ENCODE measurements at places on chromosomes 7 and 10.

GRCh38 chr10:85177767-85178166 lies 849.4 kb downstream of the CCSER2 start:
- no peak for DNase-seq

- no peak for DNase-seq
Measured at GRCh38 chr10:93495654-93496321, 624 bp upstream of the CEP55 start.

- DNase-seq, result no peak
Measured at GRCh38 chr7:116380025-116380424, 119.5 kb upstream of the CAV2 start.

DNA sequence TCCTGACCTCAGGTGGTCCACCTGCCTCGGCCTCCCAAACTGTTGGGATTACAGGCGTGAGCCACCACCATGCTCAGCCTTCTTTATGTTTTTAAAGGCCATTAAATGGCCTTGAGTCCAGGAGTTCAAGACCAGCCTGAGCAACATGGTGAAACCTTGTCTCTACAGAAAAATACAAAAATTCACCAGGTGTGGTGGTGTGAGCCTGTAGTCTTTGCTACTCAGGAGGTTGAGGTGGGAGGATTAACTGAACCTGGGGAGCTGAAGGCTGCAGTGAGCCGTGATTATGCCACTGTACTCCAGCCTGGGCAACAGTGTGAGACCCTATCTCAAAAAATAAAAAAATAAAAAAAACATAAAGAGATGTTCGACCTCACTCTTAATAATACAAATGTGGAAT lies 11.0 kb downstream of the SMO start:
- no peak for DNase-seq

DNA sequence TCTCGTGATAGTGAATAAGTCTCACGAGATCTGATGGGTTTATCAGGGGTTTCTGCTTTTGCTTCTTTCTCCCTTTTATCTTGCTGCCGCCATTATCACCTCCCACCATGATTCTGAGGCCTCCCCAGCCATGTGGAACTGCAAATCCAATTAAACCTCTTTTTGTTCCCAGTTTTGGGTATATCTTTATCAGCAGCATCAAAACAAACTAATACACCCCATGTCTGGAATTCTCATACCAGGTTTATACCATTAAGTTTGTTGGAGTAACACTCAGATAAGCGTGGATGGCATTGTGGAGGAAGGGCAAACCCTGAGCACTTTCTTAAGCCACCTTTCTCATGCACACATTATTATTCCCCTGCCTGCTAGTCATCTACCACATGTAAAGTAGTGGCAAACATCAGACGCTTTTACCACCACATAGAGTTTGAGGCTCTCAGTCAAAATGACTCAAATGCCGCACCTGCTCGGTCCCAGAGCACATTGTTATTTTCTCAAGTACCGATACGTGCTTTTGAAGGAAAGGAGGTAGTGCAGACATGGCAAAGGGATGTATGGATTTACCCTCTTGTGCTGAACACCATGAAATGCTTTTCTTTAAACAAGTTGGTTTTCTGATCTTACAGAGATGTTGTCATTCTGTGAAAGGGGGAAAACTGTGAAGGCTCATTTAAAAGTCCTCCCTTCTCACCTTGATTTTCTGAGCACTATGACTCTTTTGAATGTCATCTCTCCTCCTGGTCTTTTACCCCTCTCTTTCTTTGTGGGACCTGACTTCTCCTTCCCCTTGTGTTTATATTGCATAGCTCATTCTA lies 429.7 kb downstream of the EXOC4 start:
- DNase-seq, result no peak

DNA sequence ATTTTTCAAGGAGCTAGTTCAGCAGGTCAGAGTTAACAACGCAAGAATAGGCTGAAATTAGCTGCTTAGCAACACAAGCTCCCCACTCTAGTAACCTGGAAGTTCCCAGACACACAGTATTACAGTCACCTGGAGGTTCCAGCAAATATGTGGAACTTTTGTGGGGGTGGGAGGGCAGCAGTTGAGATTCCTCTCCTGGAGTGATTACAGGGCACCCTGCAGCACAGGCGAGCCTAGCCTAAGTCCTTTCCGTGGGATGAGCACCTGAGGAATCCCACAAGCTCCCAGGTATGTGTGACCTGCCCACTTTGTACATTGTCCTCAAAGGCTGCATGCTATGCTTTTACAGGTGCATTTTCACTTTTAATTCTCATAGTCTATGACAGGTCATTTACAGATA lies 13.6 kb downstream of the TPK1 start:
- no peak for DNase-seq

- DNase-seq, result no peak
Measured at GRCh38 chr7:24825931-24826661, 68.8 kb upstream of the GSDME start.

DNA sequence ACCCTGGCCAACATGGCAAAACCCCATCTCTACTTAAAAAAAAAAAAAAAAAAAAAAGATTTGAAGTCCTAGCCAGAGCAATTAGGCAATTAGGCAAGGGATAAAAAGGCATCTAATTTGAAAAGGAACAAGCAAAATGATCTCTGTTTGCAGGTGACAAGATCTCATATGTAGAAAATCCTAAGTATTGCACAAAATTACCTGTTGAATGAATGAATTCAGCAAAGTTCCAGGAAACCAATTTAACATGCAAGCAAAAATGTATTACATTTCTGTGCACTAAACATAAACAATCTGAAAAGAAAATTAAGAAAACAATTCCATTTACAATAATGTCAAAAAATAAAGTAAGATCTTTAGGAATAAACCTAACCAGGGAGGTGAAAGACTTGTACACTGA lies 5.2 kb downstream of the PILRB start:
- no peak for DNase-seq

DNA sequence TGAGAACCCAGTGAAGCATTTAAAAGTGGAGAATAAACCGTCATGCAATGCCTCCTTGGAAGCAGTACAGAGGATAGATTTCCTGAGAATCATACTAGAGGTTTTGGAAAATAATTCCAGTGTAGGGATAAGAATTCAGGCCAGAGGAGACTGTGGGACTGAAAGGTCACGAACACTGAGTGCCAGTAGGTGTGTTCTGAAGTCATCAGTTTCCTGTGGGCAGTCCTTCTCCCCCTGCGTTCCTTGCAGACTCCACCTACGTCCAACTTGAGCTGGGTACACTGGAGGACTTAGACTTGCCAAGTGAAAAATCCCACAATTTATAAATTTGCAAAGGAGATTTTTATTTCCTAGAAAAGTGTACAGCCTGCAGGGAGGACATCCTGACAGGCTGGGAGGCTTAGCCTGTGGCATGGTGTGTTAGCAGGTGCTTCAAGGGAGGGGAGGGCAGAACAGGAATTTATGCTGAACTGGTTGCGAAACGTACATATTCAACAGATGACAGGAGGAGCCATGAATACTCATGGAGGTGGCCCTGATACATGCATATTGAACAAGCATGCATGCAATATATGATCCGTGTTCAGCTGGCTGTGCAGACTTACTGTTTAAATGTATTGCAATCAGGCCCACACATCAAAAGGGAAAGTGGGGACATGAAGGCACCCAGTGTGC lies 72.9 kb upstream of the POM121L12 start:
- DNase-seq, result no peak

- DNase-seq, result no peak
Measured at GRCh38 chr7:151672716-151673115, 153.0 kb upstream of the RHEB start.

DNA sequence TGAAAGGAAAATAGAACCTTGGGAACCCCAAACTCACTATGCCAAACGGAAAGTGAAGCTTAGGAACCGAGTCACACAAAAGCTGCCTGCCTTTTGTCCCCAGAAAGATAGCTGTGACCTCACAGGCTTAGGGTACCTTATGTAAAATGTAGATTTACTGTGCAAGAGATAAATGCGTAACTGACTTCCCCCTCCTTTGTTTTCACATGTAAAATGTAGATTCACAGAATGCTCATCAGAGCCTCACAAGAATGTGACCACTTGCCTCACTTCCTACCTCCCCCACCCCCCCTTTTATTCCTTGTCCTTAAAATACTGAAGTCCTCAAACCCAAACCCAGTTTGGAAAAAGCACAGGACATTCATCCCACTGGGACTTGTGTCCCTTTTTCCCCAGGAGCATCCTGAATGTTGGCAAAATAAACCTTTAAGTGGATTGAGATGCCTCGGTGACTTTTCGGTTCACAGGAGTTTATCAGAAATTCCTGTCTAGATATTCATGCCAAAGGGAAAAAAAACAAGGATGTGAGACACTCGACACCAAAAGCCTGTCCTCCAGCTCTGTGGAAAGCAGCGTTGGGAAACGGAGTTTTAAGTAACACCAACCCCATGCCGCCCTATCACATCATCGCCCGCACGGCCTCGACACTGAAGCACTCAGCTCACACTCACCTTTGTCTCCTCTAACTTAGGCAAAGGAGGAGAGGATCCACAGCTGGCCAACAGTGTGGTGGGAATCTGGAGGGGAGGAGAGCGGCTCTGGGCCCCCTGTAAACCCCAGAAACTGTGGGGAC lies 45.9 kb downstream of the SVIL start:
- no peak for DNase-seq

- no peak for DNase-seq
Measured at GRCh38 chr10:10797513-10797912, 220.2 kb upstream of the CELF2 start.

GRCh38 chr7:10708447-10708846 lies 265.2 kb upstream of the PHF14 start:
- DNase-seq, result no peak

DNA sequence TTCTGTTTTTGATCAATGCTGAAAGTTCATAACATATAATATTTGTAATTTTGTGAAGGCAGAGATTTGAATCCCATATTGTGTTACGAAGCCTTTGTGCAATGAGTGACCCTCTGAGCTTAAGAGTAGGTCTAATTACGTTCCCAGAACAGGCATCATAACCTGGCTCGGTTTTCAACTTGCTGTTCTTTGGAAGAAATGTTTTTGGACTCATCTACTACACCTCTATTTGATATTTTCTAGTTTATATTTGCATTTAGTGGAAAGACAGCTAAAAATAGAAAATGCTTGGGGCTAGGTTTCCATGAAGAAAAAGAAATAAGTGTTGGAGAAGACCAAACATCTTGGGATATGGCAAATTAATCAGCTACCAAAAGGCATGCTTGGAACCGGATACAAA lies 234.8 kb downstream of the AGMO start:
- no peak for DNase-seq

- DNase-seq, result no peak
Measured at GRCh38 chr7:50807026-50807730, 24.5 kb upstream of the GRB10 start.

- DNase-seq, result no peak
Measured at GRCh38 chr10:52900593-52900992, 128.0 kb upstream of the MBL2 start.

DNA sequence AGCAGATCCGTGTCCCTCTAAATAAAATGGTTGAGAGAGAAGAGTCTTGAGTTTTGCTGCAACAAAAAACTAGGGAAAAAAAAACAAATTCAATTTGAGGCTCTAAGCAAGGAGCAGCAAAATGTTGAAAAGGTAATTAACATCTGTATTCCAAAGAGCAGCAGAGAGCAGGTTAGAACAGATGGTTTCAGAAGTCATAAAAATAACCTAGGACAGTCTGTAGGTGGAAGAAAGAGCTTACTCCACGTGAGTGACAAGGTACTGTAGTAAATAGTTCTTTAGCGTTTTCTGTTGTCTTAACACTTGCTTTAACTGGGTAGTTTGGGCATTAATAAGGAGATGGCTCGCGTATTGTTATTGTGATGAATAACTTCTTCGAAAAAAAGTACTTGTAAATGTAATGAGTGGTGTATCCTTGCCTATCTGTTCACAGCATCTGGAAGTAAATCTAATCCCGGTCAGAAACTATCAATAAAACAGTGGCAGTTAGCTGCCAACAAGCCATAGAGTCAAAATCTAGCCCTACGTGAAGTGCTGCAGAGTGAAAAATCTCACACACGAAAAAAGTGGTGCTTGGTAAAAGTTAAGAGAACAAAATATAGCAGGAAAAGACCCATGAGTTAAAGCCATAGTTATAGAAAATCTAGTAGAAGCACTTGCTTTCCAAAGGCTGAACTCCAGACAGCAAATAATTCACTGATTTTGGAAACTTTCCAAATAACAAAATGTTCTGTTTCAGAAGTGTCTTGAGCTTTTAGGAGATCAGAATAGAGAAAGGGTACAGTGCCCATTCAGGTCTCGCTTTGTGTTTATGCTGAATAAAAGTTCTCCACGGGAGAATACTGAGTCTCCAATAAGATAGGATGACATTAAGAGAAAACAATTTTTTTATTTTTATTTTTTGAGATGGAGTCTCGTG lies 49.3 kb upstream of the PARD3 start:
- DNase-seq, result no peak

DNA sequence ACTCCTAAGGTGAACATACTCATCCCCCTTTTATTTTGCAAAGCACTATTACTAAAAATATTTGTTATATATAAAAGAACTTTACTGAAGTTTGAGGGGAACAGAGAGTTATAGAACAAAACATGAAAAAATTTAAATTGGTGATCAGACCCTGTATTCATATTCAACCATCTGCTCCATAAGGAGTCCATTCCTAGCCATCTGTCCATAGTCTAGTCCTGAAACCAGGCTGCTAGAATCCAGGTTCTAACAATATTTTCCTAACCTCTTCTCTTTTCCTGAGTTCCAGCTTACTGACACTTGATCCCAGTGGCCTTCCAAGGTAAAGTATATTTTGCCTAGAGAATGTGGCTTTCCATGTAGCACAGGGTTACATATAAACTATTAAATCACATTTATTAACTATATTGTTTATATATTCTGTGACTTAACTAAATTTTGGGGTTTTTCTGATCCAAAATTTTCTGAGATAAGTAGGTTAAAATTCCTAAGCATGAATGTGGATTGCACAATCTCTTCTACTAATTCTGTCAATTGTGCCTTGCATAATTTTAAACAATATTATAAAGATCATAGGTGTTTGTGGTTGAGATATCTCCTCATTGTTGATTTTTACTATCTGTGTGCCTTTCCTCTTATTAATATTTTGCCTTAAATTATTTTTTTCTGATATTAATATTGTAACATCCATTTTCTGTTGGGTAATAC lies 137.6 kb upstream of the MAGI2 start:
- no peak for DNase-seq

GRCh38 chr10:49667991-49668390 lies 11.5 kb upstream of the C10orf53 start:
- DNase-seq, result no peak

DNA sequence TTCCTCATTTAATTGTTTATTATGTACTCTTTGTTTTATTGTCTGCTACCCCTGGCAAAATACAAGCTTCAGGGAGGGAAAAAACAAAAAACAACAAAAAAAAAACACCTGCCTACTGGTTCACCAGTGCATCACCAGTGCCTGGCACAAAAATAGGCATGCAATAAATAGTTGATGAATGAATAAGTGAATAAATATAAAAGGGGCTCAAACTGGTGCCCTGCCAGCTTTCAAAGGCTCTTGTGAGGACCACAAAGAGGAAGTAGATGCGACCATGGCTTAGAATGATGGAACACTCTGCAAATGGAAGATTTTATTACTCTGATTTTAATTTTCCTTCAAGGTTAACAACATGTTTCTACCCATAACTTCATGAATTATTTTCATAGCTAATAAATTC lies 213.0 kb upstream of the INHBA start:
- DNase-seq, result no peak

- DNase-seq, result peak; percentile 59
Measured at GRCh38 chr10:69901628-69902505, 100.2 kb downstream of the COL13A1 start.

- DNase-seq, result peak; percentile 41
Measured at GRCh38 chr10:104349623-104350126, 4.0 kb upstream of the CFAP58 start.
